ENCODE measurements at places on chromosomes 1 and 21. TPM values are rescaled to one million over a fixed set of nuclear protein-coding genes. Genes with fewer than 3 reads are reported as not detected.
A peak's percentile ranks its signal among the peaks of the same experiment; 100 is the strongest.

Gene IRF6
- 2.5 TPM for total RNA-seq

Gene KCNE2
- not detected for total RNA-seq

Gene SCMH1
- 13.1 TPM for total RNA-seq

Gene TLCD4
- 0.05 TPM for total RNA-seq

Gene ALX3
- not detected for total RNA-seq

Gene GJA9
- total RNA-seq = not detected

Gene DAB1
- total RNA-seq = not detected

Gene RSPH1
- total RNA-seq = not detected

Gene AMY1B
- total RNA-seq = not detected

Gene RNU1-2
- total RNA-seq = 3,852 TPM

Gene JAM2
- not detected for total RNA-seq

Gene NUDT4B
- total RNA-seq = not detected

Gene KIF26B
- total RNA-seq = not detected

Gene MIXL1
- not detected for total RNA-seq

Gene MAP10
- 0.89 TPM for total RNA-seq

Gene CHIA
- total RNA-seq = not detected

GRCh38 chr1:41249319-41249718, 7.2 kb upstream of the SCMH1 start:
- no peak for DNase-seq

GRCh38 chr1:116252785-116253184, 120.3 kb upstream of the ATP1A1 start:
- DNase-seq = no peak

- no peak for DNase-seq
Observed at GRCh38 chr1:72122099-72122880, 160.0 kb downstream of the NEGR1 start.

DNA sequence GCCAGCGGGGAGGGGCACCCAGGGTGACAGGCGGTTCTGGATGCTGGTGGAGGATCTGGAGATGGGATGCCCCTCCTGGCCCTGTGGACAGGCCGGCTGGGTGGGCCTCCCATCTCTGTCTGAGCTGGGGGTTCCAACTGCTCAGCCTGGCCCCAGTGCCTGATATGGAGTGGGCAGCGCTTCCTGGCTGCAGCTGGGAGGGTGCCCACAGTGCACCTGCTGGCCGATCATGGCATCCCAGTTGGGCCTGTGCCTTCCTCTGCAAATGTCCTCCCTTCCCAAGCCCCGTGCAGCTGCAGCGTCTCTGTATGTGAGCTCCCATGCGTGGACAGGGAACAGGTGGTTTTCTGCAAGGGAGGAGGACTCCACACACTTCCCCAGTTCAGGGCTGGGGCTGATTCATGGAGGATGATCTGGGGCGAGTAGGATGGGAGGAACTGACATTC, 2.1 kb downstream of the PFKL start:
- no peak for DNase-seq

DNA sequence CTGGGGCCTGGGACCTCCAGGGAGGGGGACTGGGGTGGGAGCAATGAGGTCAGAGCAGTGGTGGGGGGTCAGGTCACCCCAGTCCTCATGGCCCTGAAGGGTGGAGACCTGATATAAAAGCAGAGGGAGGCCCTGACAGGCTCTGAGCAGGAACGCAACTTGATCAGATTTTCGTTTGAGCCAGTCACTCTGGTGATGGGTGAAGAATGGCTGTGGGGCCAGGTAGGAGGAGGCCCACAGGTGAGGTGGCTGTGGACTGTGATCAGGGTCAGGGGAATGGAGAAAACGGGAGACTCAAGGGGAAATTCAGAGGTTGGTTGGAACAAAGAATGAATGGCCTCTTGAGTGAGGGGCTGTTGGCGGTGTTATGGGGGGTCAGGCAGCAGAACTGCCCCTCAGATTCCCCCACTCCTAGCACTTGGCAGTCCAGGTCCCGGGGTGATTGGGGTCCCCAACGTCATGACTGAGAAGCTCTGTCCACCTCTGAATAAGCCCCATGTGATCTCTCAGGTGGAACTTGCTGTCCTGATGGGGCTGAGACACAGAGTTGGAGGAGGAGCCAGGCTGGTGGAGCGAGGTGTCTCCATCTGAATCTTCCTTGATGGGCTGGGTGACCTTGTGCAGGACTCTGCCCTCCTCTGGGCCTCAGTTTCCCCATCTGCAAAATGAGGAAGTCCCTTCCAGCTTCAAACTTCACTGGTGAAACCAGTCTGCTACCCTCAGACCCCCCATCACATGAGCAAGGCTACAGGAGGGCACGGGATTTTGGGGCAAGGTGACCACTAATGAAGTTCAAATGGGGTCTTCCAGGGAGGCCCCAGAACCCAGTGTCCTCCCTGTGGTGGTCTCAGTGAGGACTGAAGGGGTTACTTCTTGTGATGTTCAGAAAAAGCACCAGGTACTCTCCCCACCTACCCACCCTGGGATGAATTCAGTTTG, 683.0 kb downstream of the MATN1 start:
- DNase-seq = no peak

DNA sequence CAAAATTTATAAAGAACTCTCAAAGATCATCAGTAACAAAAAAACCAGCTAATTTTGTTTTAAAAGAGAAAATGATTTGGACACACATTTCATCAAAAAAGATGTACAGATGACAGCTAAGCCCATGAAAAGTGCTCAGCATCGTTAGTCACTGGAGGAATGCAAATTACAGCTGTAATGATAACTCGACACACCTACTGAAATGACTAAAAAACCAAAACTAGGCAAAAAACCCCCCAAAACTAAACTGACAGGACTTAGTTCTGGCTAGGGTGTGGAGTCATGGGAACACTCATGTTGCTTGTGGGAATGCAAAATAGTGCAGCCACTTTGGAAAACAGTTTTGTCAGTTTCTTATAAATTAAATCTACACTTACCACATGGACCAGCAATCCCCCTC, 59.5 kb downstream of the CNIH3 start:
- no peak for DNase-seq

GRCh38 chr1:182191381-182192115, 130.0 kb upstream of the ZNF648 start:
- no peak for DNase-seq

GRCh38 chr1:2126331-2127186, 68.0 kb downstream of the FAAP20 start:
- no peak for DNase-seq

- DNase-seq = no peak
Observed at GRCh38 chr21:14918527-14918926, 146.3 kb downstream of the NRIP1 start.

- no peak for DNase-seq
Observed at GRCh38 chr1:119587341-119587740, 60.7 kb downstream of the ZNF697 start.

- no peak for DNase-seq
Observed at GRCh38 chr1:51170342-51170741, 65.7 kb upstream of the RNF11 start.

DNA sequence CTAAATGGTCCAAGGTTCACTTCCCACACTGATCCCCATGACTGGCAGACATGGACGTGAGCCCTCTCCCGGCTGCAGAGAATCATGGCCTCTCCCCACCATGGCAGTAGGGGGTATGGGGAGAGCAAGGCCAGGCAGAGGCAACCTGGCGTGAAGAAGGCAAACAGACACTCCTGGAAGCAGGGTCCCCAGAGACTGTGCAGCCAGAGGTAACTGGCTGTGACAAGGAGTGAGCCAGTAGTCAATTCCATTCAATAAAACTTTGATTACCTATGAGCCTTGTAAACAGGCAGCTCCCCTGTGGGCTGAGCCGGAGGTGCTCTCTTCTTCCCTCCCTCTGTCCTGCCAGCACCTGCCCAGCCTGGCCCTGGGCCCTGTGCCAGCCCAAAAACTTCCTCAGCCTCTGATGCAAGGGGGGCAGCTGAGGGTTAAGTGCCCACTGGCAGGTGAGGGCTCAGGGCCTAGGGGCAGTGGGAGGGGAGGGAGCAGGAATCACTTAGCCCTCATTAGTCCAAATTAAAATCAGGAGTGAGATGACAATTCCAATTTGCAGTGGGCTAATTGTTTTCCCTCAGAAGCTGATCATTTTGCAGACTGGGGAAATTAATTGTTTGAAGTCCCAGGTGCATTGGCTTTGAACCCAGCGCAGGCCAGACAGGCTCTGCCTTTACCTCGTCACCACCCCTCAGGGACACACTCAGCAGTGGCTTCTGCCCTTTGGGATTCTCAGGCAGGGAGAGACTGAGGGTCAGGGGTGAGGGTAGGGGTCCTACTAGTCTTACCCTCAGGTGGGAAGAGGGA, 35.6 kb downstream of the LRRN2 start:
- no peak for DNase-seq

DNA sequence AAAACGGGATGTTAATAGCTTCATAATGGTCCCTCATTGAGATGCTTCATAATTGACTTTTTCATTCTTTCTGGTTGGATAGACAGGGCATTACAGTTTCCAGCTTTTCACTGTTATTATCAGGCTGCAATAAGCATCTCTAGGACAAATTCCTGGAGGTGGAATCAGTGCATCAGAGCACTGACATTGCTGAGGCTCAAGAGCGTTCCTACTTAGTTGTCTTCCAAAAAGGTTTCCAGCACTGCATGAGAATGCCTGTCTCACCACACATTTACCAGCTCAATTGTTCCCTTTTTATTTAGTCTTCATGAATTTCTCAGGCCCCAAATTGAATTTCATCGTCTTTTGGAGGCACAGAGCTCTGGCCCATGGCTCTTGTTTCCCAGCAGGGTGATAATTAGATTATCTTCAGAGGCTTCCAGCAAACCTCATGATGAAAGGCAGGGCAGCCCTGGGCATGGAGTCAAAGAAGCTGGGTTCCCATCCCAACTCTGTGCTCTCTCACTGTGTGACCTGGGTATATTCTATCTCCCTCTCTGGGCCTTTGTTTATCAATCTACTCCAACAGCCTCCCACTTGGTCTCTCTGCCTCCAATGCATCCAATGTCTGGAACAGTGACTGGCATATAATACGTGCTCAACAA, 451.4 kb downstream of the PTPRU start:
- DNase-seq = no peak

DNA sequence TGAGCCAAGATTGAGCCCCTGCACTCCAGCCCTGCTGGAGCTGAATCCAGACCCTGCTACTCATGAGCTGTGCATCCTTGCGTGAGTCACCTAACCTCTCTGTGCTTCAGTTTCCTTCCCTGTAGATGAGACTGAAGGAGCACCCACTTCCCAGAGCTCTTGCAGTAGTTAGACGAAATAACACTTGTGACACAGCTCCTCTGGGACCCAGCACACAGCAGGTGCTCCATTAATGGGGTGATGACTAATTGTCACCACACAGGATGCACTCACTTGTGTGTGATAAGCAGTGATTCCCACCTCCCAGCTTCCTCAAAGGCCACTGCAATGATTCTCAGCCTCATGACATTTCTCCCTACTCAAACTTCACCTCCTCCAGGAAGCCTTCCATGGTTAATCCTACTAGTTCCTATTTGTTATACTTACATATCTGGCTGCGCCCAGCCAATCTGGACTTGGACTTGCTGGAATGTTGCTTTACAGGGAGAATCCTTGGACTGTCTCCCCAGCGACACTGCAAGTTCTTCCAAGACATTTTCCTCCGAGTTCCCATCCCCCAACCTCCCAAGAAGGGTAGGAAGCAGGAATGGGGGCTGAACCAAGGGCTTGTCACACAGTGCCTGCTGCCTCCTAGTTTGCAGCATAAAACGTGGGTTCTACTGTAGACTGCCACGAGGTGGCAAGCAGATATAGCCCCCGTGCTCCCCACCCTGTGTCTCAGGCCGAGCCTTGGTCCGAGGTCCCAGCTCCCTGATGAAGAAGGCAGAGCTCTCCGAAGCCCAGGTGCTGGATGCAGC, 17.2 kb downstream of the DRAXIN start:
- DNase-seq = no peak

GRCh38 chr1:64473367-64473766, 3.4 kb downstream of the CACHD1 start:
- no peak for DNase-seq

DNA sequence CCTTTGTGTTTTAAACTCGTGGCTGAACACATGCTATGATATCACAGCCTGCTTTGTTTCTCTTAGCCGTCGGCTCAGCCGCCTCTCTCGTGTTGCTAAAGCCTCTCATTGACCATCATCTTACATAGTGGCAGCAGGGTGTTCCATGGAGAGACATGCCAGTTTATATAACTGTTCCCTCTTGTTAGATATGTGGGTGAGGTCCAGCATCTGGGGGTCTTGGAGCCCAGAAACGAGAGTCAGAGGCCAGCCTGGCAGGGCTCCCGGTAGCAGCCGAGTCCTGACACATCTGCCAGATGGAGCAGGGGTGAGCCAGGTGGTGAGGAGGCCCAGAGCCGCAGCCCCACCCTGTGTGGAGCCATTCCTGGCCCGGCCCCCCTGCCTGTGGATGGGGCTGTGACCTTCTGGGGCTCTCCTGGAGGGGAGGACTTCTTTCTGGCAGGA, 11.9 kb downstream of the PODN start:
- DNase-seq = no peak

GRCh38 chr1:232904566-232904965, 45.8 kb upstream of the NTPCR start:
- DNase-seq = no peak

GRCh38 chr1:38476111-38476849, 383.3 kb downstream of the RRAGC start:
- no peak for DNase-seq

- DNase-seq = no peak
Observed at GRCh38 chr1:77018761-77019160, 151.5 kb downstream of the ST6GALNAC5 start.

- DNase-seq = no peak
Observed at GRCh38 chr1:85022700-85023099, 25.6 kb downstream of the MCOLN3 start.

GRCh38 chr1:153577138-153577537, 11.5 kb upstream of the S100A2 start:
- no peak for DNase-seq

- DNase-seq = no peak
Observed at GRCh38 chr1:32540605-32541004, 1.4 kb downstream of the ZBTB8A start.

GRCh38 chr1:68280286-68280685, 48.0 kb upstream of the WLS start:
- DNase-seq = no peak

DNA sequence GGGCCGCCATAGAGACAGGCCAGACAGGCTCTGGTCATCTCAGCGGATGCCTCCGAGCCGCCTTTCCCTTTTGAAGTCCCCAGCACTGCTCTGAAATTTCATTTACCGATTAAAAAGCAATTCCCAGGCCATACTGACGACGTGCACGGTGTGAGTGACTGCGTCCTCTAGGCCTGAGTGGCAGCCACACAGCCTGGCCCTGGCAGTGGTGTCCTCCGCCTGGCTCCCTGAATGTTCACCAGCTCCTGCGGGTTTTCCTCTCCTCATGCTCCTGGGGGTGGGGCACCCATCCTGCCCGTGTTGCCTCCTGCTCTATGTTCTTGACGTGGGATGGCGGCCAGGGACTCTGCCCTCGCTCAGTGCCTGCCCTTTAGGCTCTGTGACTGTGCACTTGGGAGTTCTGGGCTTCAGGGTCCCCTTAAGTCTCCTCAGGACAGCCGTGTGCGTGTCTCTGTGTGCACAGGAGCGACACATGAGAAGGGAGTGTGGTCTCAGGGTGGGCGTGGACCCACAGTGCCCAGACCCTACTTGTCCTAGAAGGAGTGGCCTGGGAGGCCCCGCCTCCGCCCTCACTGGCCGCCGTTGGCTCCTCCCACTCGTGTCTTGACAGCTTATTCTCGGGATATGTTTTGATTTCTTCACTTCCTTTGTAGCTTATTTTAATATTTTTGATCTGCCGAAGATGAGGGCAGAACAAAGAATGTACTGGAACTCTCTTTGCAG, 3.6 kb downstream of the SKI start:
- peak; percentile 78 for DNase-seq

GRCh38 chr1:15358565-15359133, 51.0 kb upstream of the EFHD2 start:
- no peak for DNase-seq

GRCh38 chr21:31351960-31352359, 7.9 kb upstream of the TIAM1 start:
- DNase-seq = no peak

All from CD8-positive, alpha-beta T cell (primary cell).